ENCODE measurements at places on chromosomes 5 and 9.

DNA sequence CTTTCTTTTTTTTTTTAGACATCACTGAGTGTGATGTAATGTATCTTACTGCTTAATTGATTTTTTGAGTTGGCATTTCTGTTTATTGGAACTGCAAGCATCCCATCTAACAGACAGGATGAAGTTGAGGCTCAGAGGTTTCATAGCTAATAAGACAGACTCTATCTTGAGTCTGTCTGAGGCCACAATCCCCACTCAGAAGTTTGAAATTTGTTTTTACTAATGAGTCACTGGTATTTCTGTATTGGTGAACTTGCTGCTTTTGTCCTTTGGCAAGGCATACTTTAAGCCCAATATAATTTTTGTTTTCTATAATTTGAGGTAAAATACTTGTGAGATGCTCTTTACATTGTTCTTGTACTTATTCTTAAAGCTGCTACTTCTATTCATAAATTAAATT is 491.2 kb downstream of the PSAT1 start:
- DNase-seq: no peak

- no peak for DNase-seq
Measured at GRCh38 chr9:1415146-1415545, 365.0 kb downstream of the DMRT2 start.

GRCh38 chr9:93173365-93174051 is 10.4 kb upstream of the WNK2 start:
- no peak for DNase-seq

GRCh38 chr5:171736976-171737891 is 48.4 kb upstream of the SMIM23 start:
- no peak for DNase-seq

DNA sequence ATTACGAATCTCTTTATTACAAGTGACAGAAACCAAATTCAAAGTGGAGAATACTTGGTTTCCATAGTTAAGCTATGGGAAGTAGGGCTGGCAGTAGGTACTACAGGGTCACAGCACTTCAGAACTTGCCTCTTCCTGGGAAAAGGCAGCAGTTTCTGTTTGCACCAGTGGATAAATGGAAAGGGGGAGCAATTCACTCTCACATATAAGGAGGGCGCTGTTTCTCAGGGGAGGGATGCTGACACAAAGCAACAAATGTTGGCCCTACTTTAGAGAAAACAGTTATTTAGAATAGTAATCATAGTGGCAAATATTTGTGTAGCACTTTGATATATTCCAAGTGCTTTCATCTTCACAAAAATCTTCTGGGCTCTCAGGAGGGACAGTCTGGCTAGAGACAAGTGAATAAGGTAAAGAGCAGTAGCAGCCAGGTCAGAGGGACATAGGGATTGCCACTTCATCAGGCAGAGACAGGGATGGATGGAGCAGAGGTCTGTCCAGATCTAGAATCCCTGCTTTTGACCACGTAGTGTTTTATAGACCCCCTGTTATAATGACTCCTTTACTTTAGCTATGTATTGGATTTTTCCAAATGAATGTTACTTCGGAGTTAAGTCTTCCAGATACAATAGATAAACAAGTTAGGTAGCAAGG is 554.8 kb upstream of the SGCD start:
- no peak for DNase-seq

- DNase-seq: peak; percentile 59
Measured at GRCh38 chr5:161846746-161847145, 1.2 kb upstream of the GABRA1 start.

DNA sequence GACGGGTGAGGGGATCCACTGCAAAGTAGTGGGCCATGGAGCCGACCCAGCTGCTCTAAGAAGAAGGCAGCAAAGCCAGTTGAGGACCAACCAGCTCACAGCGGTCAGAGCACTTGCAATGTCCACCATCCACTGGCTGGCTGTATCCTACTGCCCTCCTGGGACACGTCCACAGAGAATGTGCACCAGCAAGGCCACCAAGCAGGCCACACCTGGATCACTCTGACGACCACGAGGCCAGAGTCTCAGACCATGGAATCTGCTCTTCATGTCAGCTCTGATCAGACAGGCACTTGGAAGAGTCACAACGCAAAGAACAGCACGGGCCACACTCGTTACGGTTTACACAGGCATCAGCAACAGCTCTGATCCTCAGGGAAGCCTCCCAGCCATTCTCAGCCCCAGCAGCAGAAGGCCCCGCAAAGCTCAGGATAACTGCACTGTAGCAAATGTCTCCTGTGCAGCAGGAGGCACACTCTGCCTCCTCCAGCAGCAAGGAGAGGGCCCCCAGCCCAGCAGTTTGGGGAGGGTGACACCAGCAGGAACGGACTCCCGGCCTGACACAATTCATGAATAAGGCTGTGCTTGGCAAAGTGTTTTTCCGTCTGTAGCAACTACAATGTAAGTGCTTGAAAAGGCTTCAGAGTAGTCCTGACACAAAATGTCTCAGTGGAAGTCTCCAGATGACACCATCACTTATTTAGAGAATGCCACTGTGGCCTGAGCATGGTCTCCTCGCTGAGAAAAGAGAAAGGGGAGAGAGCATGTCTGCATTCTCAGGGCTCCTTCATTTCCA is 15.7 kb downstream of the SEMA4D start:
- DNase-seq: no peak

DNA sequence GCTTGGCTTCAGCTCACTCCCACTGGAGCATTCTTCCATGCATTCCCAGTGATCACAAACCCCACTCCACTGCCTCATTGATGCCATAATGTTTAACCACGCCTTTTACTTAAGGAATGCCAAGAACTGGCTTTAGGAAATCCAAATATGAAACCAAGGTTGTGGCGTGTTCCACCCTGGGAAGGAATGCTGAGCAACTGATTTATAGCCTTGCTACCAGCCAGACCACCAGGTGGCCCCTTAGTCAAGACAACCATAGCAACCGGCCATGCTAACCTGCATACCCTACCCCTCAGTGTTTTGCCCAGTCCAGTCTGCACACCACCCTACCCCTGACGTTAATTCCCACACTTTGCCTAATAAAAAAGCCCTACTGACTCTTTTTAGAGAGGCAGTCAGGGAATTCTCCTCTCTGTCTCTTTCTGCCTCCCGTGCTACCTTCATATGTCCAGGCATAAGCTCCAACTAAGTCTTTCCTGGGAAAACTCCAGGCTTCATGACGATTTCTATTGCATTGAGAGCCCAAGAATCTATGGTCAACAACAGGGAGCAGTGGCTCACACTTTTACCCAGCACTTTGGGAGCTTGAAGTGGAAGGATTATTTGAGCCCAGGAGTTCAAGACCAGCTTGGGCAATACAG is 27.0 kb upstream of the PRRC2B start:
- peak; percentile 65 for DNase-seq

DNA sequence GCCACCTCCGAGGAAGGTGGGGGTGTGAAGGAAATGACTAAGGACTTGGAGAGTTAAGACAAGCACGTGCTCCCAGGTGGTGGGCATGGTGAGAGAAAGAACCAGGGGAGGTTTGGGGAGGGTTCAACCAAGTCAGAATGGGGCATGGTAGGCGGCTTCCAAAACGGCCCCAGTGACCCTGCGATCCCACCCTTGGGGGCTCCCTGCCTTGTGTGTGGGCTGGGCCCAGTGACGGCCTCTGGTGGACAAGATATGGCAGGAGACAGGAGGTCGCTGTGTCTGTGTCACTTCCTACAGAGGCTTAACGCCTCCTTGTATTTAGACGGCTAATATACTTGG is 51.3 kb upstream of the IRX4 start:
- no peak for DNase-seq

- DNase-seq: no peak
Measured at GRCh38 chr9:20559231-20559890, 62.9 kb downstream of the MLLT3 start.

DNA sequence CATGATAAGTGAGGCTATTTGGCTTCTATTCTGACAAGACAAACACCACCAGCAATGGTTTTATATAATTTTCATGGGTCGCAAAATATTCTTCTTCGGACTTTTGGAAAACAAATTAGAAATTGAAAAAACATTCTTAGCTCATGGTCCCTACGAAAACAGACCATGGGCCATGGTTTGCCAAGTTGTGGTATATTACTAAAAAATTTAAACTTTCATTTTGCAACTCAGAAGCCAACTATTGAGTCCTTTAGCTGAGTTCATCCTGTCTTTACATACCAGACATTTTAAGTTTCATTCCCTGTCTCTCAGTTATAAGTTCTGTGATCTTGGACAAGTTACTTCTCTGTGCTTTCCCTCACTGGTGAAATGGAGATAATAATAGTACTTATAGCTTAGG is 198.1 kb downstream of the CSNK1G3 start:
- no peak for DNase-seq

DNA sequence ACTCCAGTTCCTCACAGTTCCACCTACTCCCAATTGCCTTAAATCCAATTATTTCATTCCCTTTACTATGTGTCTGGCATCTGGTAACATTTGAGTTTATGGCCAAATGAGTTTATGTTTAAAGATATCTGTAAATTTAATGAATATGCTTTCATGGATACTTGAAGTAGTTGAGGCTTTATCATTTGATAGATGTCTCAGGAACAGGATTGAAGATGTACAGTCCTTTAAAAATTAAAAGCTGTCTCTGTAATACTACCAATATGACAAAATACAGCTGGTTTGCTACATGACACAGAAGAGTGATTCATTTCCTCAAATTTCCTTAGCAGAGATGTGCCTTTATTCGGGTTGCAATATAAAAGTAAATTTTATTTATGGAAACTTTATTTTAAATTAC is 2326.0 kb upstream of the ACO1 start:
- no peak for DNase-seq

DNA sequence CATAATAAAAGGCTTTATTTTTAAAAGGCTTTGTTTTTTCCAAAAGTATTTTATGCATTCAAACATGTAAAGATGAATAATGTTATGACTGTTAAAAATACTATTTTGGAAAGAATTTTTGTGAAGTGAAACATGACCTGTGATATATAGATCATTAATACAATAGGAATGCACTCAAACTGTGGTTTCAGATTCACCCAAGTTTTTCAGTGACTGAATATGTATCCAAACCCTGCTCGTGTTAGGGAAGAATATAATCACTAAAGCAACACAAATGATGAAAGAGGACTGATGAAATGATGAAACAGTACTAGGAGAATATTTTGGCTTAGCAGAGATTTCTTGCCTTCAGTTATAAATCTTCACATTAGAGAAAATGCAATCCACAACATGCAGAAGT is 278.0 kb downstream of the ADAMTS6 start:
- DNase-seq: peak; percentile 26

- DNase-seq: peak; percentile 86
Measured at GRCh38 chr5:14190194-14191164, 47.3 kb downstream of the TRIO start.

GRCh38 chr5:157198277-157198986 is 17.8 kb downstream of the ITK start:
- DNase-seq: no peak

- no peak for DNase-seq
Measured at GRCh38 chr5:136094913-136095641, 37.6 kb upstream of the SMAD5 start.

DNA sequence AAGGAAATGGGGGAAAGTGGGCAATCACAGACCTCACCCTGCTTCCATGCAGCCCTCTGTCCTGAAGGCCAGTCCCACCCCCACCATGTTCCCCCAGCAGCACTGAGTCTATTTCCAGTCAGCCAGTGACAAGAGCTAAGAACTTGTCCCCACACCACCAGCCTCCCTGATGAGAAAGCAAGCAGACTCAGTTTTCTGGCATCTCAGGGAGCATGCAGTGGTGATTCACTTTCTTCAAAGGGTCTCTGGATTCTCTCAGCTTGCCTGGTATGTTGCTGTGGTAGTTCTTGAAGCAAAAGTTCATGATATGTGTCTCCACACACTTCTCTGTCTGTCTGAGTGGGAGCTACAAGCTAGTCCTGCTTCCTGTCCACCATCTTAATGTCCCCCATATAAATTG is 799.9 kb upstream of the TYRP1 start:
- no peak for DNase-seq

GRCh38 chr5:59921816-59922215 is 28.3 kb upstream of the PDE4D start:
- no peak for DNase-seq

DNA sequence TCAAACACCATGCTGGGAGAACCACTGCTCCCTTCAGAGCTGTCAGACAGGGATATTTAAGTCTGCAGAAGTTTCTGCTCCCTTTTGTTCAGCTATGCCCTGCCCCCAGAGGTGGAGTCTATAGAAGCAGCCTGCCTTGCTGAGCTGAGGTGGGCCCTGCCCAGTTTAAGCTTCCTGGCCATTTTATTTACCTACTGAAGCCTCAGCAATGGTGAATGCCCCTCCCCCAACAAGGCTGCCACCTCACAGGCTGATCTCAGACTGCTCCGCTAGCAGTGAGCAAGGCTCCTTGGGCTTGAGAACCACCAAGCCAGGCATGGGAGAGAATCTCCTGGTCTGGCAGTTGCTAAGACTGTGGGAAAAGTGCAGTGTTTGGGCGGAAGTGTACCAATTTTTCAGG is 205.5 kb upstream of the PTGER4 start:
- no peak for DNase-seq

DNA sequence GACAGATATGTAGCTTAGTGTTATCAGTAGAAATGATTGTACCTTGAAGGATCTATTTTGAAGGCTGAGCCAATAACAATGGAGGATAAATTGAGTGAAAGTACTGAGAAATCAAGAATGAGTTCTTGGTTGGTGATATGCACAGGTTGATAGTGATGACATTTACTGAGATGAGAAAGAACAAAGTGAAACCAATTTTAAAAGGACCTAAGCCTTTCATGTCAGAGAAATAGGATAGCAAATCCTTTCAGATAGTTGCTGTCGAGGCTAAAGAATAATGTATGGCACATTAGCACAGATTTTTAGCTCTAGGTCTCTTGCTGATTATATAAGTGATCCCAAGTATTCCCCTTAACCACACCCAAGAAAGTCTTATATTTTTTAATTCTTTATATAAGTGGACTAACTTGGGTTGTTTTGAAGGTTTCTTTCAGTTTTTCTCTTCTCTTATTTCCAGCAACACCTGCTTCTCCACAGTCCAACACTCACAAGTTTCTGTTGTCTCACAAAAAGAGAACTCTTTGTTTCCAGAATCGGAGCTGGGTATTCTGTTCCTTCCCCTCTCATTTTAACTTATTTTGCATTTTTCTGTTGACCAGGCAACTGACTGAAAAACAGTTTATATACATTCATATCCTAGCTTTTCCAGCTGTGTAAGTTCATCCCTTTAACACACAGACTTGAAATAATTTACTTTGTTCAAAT is 286.9 kb upstream of the ATP10B start:
- no peak for DNase-seq

DNA sequence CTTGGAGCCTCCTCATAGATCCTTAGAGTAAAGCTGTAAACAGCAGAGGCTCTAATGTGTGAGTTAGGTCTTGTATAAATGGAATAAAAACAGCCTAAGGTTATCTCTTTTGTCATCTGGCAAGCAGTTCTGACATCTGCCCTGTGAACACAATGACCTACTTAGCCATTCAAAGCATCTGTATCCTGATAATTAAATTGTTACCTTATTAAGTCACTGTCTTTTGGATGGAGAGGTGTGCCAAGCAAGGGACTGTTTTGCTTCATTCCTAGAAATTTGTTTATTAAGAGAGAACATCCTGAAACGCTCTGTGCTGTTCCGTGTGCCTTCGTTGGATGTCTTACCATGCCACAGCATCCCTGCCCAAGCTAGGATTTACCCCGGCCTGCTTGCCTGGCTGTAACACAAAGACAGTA is 1.5 kb downstream of the LSM11 start:
- DNase-seq: no peak

GRCh38 chr5:156675395-156675794 is 174.7 kb upstream of the PPP1R2B start:
- DNase-seq: no peak

- DNase-seq: no peak
Measured at GRCh38 chr5:10536511-10536910, 27.4 kb upstream of the ANKRD33B start.

- DNase-seq: no peak
Measured at GRCh38 chr5:123987956-123988355, 476.0 kb downstream of the CSNK1G3 start.

All from urothelium cell line (cell line).